ENCODE measurements at places on chromosomes 1 and 21.

DNA sequence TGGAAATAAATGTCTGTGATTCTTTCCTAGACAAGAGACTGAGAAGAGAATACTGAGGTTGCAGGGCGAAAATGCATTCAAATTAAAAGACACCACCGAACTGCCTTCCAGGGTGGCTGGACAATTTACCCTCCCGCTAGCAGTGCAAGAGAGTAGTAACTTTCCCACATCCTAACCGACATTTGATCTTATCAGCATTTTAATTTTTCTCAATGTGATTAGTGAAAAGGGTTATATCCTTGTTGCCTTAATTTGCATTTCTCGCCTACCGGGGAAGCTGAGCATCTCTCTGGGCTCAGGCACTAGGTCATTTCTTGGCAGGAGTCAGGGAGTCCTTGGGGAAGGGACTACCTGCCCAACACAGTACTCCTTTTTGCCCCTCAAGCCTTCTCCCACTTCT lies 2.8 kb downstream of the TNFRSF8 start:
- no peak for DNase-seq

DNA sequence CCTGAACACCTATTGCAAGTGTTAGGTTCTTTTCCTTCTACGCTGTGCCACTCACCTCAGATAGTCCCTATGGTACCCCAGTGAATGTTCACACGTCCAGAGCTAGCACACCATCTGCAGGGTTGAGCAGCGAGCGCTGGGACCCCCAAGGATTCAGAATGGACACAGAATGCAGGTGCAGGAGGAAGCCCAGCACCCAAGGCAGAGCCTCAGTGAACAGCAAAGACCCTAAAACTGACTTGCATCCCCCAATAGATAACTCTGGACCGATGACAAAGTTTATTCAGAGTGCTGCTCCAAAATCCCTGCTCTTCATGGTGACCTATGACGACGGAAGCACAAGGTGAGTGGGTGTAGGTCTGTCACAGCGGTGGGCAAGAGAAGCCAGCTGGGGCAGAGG lies 15.1 kb upstream of the MX2 start:
- no peak for DNase-seq

DNA sequence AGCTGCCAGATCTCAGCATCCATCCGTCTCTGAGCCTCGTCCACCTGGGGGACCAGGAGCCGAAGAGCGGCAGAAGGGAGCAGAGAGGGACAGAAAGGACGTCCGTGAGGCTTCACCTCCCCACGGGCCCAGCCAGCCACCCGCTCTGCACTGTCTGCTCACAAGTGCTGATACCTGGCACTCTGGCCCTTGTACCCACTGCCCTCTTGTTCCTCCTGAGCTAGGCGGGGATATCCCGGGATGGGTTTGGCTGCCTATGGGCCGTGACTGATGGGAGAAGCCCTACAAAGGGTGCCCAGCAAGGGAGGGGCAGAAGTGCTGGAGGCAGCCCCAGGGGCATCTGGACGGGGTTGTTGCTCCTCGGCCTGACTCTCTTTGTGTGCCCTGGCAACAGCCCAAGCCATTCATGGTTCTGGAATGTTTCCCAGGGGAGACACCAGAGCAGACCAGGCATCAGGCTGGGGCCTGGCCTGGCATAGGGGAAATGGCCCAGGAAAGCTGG lies 57.6 kb downstream of the LDLRAD2 start:
- DNase-seq: peak; percentile 68

- DNase-seq: peak; percentile 36
Observed at GRCh38 chr1:100538913-100539835, 1.2 kb downstream of the GPR88 start.

DNA sequence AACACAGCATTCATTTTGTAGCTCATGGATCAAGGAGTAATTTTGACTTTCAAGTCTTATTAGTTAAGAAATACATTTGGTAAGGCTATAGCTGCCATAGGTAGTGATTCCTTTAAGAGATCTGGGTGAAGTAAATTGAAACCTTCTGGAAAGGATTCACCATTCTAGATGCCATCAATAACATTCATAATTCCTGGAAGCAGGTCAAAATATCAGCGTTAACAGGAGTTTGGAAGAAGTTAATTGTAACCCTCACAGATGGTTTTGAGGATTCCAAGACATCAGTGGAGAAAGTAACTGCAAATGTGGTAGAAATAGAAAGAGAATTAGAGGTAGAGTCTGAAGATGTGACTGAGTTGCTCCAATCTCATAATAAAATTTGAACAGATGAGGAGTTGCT lies 216.6 kb downstream of the GREM2 start:
- DNase-seq: no peak

- DNase-seq: peak; percentile 75
Observed at GRCh38 chr21:25708467-25709065, 26.1 kb downstream of the ATP5PF start.

- DNase-seq: peak; percentile 57
Observed at GRCh38 chr1:91569411-91570119, 68.9 kb downstream of the CDC7 start.

DNA sequence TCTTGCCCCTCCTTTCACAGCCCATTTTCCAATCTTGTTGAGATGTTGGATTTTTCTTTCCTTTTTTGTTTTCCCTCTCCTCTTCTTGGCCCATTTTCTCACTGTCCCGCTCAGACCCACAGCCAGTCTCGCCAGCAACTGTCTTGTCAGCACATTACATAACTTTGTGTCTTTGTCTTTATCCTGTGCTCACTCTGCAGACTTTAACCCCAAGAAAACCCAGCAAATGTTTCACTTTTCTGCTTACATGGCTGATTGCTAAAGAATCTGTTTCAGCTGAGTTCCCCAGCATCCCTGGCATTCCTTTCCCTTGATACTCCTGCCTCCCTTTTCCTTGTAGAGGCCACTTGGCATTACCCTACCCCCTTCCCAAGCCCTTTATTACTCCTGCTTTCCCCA lies 74.6 kb downstream of the ZNF648 start:
- DNase-seq: no peak

DNA sequence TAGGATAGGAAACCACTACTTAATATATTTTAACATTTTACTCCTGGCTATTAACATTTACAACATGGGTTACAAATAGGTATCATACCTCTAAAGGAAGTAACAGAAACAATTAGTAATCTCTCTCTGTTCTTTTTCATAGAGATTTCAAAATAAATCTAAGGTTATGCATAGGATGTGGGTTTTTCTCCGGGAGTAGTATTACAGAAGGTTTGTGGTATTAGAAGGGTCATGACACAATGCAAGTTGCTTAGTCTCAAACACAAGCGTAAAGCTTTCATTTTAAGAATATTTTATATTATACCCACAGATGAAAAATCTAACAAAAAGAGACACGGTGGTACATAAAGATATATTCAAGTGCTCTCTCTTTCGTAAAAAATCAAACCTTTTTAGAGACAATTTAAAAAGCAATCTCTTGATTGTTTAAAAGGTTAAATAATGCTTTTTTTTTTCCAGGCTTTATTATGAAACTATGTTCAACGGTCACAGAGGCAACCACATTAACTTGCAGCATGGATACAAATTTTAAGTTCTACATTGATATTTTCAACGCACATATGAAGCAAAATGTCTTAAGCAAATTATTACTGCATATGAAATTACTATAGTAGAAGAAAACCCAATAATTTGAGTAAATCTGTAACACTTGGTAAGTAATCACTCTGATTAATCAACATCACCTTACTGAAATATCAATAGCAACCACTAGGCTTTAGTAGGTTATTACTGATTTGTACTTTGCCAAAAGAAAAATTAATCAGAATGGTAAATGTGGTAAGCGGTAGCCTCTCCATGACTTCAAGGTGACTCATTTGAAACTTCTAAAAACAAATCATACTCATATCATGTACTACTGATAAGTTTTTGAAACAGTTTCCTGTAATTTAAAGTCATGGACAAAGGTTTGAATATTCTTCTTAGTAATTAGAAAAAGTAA lies 97.4 kb upstream of the GFI1 start:
- no peak for DNase-seq

GRCh38 chr1:29912425-29912824 lies 676.1 kb downstream of the PTPRU start:
- peak; percentile 23 for DNase-seq

GRCh38 chr1:182080955-182081582 lies 19.6 kb upstream of the ZNF648 start:
- peak; percentile 65 for DNase-seq

- peak; percentile 65 for DNase-seq
Observed at GRCh38 chr1:36871146-36871971, 163.0 kb downstream of the GRIK3 start.

DNA sequence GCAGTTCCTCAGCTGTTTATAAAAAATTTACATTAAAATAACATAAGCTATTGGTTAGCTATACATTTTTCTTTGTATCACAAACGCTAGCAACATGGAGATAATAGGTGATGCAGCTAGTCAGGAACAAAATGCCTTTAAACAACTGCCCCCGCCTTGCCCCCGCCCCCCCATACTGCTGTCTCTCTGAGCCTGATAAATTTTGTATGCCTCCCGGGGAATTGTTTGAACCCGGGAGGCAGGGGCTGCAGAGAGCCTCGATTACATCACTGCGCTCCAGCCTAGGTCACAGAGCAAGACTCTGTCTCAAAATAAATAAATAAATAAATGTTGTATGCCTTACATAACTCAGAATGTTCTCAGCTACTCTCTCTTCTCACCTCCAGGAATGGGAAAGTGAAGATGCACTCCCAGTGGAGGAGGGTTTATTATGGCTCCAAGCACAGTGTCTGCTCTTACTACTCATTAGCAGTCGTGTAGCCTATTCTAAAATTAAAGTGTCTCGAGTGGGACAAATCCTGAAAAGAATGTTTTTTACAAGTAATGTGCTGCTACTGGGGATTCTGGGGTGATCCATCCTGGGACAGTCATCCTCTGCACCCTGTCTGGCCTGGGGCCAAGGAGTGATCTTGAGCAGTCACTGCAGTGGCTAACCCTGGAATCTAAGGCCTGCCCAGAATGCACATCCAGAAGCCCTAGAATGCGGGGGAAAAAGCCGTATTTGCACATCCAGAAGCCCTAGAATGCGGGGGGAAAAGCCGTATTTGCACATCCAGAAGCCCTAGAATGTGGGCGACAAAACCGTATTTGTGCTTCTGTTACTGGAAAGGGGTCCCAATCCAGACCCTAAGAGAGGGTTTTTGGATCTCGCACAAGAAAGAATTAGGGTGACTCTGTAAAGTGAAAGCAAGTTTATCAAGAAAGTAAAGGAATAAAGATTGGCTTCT lies 39.4 kb upstream of the ZNF496 start:
- no peak for DNase-seq

DNA sequence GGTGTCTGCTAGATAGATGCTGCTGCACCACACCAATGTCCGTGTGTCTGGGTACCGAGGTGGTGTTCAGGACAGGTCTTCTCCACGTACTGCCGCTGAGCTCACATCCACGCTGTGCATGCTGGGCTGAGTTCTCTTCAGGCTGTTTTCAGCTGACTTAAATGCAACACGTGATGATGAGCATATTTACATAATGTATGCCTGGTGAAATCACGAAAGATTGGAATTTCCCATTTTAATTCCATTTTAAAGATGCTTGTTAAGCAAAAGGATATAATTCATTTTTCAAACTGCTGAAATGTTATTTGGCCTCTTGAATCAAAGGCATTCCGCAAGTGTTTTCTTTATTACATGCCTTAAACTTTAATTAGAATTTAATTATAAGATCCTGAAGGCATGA lies 107.9 kb downstream of the FGGY start:
- no peak for DNase-seq

- DNase-seq: no peak
Observed at GRCh38 chr1:178566187-178566586, 53.3 kb downstream of the TEX35 start.

DNA sequence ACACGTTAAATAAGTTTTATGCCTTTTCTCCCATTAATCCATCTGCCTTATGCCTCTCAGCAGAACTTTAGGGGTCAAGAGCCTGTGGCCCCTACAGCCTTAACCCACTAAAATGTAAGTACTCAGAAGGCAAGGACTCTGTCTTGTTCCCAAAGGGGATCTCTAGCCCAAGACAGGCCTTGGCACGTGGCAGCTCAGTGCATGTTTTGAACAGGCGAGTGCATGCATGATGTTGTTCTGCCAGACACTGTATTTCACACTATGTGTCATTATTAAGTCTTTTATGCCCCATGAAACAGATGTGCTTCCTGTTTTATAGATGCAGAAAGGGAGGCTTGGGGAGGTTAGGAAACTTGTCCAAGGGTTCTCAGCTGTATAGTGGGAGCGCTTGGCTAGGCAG lies 102.8 kb downstream of the ETS2 start:
- no peak for DNase-seq

DNA sequence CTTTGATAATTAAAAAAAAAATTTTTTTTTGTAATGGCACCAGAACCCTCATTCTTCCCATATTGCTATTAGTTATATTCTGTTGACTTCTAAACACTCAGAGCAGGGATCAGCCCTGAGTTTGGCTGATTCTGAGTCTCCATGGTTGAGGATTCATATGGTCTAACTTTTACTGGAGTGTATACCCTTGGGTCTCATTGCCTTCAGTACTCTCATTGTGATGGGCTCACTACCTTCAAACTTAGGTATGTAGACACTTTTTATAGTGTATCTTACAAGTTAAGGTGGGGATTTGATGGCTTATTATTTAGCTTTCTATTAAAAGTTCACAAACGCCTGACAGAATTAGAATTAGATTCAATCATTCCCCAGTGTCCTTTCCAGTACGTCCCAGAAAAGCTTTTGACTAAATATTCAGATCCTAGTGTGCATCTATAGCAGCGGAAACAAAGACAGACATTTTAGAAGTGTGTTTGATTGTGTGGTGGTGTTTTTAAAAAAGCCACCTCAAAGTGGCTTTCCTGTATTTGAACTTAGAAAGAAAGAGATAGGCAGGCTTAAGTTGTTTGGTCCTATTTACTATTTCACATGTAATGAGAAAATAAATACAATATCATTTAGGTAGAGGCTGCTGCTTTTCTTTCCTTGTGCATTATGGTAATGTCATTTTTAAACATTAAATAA lies 1.4 kb downstream of the MACF1 start:
- no peak for DNase-seq

- no peak for DNase-seq
Observed at GRCh38 chr1:57324388-57324787, 99.5 kb downstream of the DAB1 start.

DNA sequence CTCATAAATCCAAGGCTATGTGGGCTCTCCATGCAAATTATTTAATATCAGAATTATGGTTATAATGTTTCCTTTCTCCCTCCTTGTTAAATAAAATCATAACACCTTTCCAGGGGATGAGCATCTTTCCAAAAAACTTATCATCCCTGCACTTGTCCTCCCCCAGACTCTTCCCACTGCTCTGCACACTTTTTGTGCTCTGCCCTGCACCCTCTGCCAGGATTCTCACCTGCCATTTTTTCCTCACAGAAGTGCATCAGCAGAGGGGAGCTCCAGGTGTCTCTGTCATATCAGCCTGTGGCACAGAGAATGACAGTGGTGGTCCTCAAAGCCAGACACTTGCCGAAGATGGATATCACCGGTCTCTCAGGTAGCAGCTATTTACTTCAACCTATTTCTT lies 20.9 kb downstream of the SYT11 start:
- DNase-seq: no peak
